Activated CD4-positive, alpha-beta T cell treated with anti-CD3 and anti-CD28 coated beads, Interleukin-2, Interleukin-6, amounts not matched to agents 100 ng/mL and 50 ng/mL, durations not matched to agents 16 hours and 8 hours (primary cell): ENCODE measurements at places on chromosomes 7 and 10.
A peak's percentile ranks its signal among the peaks of the same experiment; 100 is the strongest.

GRCh38 chr10:121981346-121981745 is 6.3 kb upstream of the NSMCE4A start:
- no peak for DNase-seq

GRCh38 chr7:107920048-107920772 is 29.2 kb downstream of the DLD start:
- no peak for DNase-seq

DNA sequence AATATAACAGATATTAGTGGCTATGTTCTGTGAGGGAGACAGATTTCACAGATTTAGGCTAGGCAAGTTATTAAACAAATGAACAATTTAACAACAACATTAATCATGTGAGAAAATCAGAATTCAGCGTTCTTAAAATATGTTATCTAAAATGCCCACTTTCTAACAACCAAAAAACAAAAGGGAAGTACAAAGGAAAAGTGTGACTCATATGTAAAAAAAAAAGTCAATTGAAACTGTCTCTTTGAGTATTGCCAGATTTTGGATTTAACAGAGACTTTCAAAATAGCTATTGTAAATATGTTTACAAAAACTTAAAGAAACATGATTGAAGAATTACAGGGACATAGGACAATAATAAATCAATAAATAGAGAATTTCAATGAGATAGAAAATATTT is 34.8 kb upstream of the ARHGAP22 start:
- no peak for DNase-seq

- DNase-seq, result no peak
Measured at GRCh38 chr10:30784524-30784896, 155.0 kb upstream of the LYZL2 start.

DNA sequence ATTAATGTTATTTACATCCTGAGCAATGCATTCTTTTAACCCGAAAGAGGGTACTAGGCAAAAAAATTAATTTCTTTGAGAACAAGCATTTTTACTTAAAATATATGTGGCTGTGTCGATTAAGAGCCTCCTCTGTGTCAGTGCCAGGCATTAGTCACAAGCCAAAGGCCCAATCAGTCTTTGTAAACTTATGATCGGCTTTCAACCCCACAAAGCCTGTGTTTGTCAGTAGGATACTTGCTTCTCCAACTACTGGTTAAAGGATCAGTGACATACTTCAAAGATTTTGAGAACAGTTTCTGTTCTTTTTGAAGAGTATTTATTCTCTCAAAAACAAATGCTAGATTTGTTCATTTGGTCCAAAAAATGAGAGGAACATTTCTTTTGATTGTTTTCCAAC is 159.3 kb downstream of the NRCAM start:
- DNase-seq, result no peak

- DNase-seq, result no peak
Measured at GRCh38 chr7:690478-691360, 35.8 kb upstream of the DNAAF5 start.

GRCh38 chr10:70499836-70500167 is 21.2 kb downstream of the PALD1 start:
- no peak for DNase-seq

DNA sequence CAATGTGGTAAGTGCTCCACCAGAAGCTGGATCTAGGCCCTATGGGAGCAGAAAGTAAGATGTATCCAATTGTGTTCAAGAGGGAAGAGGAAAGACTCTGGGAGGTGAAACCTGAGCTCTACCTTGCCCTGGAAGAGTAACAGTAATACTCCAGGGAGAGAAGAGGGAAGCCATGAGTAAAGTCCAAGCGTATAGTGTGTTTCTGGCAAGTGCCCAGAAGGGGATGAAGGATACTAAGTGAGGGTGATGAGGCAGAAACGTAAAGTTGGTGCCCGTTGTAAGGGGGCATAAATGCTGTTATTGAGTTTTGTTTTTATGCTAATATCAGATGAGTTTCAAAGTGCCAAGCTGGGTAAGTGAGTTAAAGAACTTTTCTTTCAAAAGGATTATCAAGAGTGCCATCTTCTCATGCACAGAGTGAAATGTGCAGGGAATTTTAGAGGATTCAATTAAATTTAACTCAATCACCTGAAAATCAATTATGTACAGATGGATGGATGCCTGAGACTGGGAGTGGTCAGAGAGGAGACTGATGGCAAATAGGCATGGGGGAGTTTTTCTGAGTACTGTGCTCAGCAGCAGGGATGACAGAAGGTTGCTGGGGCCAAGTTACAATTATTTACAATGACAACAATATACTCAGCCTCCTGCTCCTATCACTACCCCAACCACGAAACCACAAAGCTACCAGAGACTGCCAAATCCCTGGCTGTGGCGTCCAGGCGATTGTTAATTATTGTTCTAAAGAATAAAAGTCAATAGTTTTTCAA is 123.3 kb upstream of the LAMB4 start:
- DNase-seq, result no peak

- no peak for DNase-seq
Measured at GRCh38 chr10:78218798-78219490, 185.3 kb downstream of the RPS24 start.

DNA sequence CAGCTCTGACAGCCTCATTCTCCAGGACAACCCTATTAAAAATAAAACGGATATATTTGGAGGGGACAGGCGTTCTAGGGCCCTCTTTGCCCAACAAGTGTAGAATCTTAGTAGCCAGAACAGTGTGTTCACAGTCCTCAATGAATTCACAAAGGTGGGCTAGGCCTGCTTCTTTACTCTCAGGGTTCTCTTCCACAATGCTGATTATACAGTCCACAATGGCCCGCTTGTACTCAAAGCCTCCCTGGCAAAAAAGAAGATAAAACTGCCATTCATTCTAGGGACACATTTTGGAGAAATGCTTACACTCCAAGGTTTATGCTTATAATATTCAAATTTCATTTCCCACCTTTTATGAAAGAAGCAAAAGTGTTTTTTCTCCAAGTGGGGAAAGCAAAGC is 62.6 kb downstream of the MEST start:
- no peak for DNase-seq

- no peak for DNase-seq
Measured at GRCh38 chr10:20593649-20594048, 303.5 kb downstream of the NEBL start.

GRCh38 chr7:111137296-111138192 is 46.6 kb downstream of the LRRN3 start:
- peak; percentile 61 for DNase-seq

GRCh38 chr7:128042012-128042411 is 10.8 kb upstream of the LRRC4 start:
- DNase-seq, result no peak

DNA sequence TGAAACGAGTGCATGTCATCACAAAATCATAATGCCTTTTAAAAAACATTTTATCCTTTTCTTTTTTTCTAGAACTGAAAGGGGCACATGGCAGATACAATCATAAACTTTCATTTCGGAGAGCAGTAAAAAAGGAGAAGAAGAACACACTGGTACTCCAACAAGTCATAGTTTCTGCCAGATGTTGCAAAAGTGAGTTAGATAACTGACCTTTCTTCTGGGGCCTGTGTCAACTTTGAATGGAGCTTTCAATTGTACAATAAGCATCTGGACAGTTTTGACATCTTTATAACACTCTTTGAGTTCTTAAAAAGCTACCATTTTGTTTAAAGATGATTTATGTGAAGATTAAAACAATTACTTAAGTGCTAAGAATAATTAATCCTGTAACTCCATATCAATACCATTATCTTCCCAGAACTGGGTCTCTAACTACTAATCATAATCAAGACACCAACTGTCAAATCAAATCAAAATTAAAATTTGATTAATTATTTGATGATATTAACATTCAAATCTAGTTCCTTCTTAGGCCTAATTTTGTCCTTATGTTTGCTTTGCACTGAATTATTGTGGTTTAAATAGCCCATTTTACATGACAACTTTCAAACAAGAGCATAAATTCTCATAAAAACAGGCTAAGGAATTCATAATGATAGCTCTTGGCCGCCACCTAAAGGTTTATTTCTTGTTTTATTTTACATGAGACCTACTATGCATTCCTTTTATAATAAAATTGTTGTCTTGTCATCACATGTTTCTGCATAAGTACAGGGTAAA is 19.5 kb upstream of the ITGB8 start:
- peak; percentile 33 for DNase-seq

GRCh38 chr7:149050941-149051340 is 22.6 kb upstream of the PDIA4 start:
- no peak for DNase-seq

GRCh38 chr7:49763791-49764190 is 9.6 kb upstream of the VWC2 start:
- no peak for DNase-seq

DNA sequence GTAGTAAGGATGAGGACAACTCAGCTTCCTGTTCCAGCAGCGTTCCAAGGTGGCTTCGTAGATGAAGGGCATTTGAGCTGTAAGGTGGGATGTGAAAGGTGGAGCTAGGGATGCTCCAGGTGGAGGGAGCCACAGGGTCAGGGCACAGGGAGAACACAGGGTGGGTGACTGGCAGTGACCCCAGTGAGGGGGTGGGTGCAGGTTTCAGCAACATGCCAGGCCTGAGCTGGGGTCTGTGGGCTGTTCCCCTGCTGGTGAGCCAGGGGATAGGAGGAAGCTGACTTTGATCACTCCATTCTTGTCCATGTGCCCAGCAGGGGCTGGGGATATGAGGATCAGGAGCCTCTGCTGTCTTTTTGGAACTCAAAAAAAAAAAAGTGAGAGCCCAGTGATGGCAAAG is 33.2 kb downstream of the CDH23 start:
- no peak for DNase-seq

DNA sequence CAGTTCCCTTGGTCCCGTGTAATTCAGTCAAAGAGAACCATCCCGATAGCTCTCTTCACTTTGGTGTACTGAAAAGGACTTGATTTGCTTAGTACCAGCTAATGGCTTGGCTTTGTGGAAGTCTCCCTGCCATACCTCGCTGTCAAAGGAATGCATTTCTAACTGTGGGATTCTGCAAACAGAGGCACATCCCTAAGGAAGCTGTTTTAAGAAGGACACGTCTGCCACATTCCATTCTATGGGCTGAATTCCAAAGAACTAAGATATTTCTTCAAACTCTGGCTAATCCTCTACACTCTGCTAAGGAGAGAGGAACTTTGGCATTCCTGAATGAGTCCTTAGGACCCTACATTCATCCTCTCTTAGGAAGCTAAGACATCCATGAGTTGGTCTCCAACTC is 327.9 kb downstream of the SFMBT2 start:
- no peak for DNase-seq

DNA sequence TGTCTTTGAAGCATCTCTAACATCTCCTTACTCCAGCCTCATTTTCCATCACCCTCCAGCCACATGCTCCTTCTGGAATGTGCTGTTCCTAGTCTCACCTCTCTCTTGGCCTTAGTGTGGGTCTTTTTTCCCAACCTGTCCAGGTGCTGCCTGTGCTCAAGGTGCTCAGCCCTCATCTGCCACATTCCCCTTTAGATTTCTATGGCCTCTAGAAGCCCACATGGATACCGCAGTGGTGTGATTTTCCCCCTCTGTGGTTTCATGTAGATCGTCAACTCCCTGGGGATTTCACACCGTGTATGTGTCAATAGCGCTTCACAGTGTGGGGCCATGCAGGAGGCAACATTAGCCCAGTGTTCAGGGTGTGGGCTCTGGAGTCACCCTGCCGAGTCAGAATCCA is 32.5 kb downstream of the BMPER start:
- no peak for DNase-seq

DNA sequence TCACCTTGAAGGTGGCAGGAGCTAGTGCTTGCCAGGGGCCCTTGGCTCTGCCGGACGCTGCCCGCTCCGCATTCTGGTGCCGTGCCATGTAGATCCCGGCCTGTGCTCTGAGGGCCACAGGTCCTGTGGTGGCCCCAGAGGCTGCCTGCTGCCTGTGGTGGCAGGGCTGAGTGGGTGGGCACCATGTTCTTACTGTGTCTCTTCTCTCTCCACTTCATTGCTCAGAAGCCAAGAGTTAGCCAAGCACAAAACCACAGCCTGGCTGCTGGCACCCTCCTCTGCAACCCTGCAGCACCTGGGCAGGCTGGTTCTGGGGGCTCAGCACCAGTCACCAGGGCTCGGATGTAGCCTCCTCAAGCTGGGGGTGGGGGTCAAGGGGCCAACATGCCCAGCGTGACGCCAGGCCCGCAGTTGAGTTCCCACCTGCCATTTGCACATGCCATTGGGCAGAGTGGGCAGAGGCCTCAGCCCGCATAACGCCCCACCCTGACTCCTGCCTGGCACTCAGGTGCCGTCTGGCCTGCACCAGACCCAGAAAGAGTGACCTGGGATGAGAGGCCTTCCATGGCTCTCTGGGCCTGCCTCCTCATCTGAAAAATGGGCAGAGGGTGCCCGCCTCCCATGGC is 16.3 kb downstream of the ZMIZ1 start:
- no peak for DNase-seq

GRCh38 chr7:91940572-91941341 is at the start of gene AKAP9:
AKAP9 (plus strand) TSS chr7:91940862; CDS start chr7:91941100, 238 bp downstream.
- DNase-seq, result peak; percentile 93

GRCh38 chr7:27519793-27520469 is 142.8 kb downstream of the HIBADH start:
- no peak for DNase-seq

DNA sequence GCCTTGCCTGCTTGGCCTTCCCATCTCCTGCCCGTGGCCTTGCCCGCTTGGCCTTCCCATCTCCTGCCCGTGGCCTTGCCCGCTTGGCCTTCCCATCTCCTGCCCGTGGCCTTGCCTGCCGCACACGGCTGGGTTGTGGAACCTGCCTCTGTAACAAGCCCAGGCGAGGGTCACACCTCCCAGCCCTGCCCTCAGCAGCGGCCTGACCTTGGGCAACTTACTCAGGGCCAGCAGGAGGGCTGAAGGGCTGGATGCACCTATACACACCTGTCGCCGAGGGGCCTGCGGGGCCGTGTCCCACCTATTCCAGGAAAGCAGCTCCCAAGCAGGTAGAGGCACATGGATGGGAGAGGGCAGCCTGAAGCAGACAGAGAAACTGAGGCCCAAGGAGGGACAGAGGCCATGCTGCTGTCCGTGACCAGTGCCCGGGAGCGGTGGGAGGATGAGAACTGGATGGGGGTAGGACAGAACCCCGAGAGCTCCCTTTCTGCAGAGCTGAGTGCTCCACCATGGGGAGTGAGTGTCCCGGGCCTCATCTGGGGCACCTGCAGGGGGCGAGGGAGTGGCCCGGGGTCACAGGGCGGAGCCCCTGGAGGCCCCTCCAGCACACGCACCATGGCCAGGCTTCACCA is 277.6 kb downstream of the ELFN1 start:
- no peak for DNase-seq

DNA sequence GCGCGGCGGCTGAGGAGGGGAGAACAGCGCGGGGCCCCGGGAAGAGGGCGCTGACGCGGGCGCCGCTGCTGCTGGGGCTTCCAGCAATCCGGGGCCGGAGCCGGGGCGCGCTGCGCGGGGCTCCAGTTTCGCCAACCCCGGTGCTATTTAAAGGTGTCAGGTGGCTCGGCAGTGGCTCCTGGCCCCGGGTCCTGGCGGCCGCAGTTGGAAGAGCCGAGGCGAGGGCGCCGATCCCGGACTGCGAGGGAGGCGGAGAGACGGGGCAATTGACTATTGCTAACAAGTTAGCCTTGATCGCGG is 347 bp downstream of the LBX1 start:
- DNase-seq, result no peak

GRCh38 chr10:6223981-6224380 is 21.2 kb downstream of the PFKFB3 start:
- DNase-seq, result no peak
